ENCODE measurements at places on chromosomes 11 and 22.

- DNase-seq, result no peak
Observed at GRCh38 chr11:109247071-109247470, 174.9 kb upstream of the C11orf87 start.

DNA sequence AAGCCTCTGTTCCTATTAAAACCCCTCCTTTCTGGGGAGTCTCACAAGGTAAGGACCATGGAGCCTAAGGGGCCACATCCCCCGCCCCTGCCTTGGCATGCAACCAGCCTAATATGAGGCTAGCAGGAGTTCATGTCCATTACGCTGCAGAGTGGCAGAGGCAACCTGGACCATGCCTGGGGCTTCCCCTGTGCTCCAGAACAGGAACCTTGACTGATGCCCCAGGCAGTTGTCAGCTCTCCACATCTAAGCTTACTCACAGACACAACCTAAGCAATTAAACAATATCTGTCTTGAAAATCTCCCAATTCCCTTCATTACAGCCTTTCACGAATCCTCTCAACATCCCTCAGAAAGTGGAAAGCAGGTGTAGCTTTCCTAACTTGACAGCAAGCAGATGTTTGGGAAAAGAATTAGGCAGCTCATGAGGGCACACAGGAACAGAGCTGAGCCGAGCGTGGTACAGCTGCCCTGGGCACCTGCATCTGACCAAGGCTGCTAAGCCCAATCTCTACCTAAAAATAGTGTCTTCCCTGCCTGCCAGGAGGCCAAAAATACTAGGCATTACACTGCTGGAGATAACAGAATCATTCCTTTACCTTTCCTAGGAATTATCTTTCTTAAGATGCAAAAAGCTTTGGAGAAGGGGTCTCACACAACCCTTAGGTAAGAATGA lies 20.8 kb downstream of the C11orf71 start:
- DNase-seq, result no peak

DNA sequence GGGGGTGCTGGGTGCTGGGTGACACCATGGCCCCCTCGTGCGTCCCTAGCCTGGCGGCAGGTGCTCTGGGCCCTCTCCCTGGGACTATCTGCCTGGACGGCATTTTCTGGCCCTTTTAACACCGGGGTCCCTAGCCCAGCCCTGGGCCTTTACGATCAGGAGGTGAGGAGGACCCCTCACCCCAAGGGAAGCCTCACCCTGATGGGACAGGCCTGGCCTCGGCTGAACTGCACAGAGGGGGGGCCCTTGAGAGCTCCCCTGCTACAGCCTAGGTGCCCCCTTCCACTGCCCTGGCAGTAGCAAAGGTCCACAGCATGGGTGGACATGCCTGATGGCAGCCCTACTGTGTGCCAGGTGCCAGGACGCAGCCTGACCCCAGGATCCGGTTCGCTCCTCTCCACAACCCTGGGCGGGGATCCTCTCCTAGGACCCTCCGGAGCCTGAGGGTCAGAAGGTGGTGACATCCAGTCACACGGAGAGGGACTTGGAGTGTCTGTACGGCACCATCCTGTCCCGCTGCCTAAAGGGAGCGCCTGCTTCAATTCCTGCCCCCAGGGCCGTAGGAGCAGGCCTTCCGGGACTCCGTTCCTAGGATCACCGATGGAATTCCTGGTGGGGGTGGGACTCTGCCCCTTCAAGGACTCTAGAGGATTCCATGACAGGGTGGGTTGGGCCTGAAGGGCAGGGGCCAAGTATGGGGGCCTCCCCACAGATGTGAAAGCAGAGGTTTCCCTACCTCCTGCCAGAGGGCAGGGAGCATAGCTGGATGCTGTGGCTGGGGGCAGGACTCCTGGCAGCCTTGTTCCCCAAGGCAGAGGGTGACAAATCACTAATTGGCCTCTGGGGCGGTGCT lies 33.0 kb upstream of the TH start:
- DNase-seq, result no peak

DNA sequence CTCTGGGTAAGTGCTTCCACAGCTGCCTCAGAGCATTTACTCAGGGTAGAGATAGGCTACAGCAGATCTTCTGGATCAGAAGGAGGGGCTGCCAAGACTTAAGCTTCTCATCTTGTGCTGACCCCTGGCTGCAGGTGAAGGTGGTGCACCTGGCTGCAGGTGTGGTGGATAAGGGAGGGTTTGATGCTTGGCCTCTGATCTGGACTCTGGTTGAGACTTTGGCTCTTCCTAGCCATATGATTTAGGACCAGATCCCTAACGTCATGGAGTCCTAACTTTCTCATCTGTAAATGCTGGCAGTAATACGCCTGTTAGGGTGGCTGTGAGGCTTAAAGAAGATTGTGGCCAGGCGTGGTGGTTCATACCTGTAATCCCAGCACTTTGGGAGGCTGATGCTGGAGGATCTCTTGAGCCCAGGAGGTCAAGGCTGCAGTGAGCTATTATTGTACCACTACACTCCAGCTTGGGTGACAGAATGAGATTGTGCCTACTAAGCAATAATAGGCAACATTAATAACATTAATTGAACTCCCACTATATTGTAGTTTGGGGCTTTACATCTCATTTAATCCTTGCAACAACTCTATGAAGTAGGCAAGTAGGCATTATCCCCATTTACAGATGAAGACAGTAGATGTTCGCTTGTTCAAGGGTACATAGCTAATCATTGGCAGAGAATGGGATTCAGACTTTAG lies 10.7 kb downstream of the DTX4 start:
- no peak for DNase-seq

- no peak for DNase-seq
Observed at GRCh38 chr22:19995611-19996339, 20.8 kb downstream of the ARVCF start.

- no peak for DNase-seq
Observed at GRCh38 chr11:126840975-126841374, 159.6 kb downstream of the KIRREL3 start.

DNA sequence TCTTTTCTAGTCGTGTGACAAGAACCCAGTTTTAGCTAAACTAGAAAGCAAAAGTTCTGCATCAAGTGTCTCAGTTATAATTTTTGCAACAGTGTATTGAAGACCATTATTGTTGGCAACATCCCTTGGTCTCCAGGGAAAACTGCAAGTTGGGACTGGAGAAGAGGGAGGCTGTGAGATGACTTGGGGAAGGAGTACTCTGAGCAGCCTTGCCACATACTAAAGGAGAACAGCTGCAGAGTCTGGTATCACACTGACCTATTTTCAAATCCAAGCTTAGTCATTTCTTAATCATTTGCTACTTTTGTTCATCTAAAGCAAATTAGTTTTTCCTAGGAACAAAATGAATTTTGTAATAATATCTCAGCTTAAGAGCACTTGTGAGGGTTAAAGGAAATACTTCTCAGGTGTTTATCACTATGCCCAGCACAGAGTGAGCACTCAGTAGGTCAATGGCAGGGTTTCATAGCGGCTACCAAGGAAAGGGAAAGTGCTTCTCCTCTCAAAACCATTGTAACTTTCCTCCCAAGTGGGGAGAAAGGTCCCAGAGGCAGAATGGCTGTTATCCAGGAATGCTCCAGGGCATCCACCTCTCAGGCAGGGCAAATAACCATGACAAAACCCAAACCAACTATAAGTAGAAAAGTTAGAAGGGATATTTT lies 247.1 kb downstream of the C11orf87 start:
- DNase-seq, result no peak

- DNase-seq, result no peak
Observed at GRCh38 chr22:46500201-46500600, 37.2 kb downstream of the CELSR1 start.

GRCh38 chr22:29442976-29443375 lies 4.6 kb downstream of the RFPL1 start:
- no peak for DNase-seq

DNA sequence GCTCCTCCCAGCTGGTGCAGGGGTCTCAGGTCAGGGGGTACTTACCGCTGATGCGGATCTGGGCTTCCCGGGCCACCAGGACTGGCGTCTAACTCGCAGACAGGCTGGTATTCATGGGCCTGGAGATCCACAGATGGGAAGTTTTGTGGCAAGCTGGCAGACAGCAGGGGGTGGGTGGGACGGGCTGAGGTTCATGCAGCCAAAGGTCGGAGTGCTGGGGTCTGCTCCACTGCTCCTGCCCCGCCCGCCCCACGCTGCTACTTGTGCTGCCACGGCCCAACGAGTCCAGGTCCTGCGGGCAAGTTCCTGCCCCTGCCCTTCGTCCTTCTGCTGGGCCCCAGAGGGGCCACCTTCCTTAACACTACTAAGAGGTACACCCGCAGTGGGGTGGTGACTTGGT lies 3.1 kb downstream of the ACY3 start:
- no peak for DNase-seq

- no peak for DNase-seq
Observed at GRCh38 chr11:31720225-31720624, 90.9 kb downstream of the PAX6 start.

GRCh38 chr11:89163686-89164085 lies 14.0 kb upstream of the TYR start:
- no peak for DNase-seq

DNA sequence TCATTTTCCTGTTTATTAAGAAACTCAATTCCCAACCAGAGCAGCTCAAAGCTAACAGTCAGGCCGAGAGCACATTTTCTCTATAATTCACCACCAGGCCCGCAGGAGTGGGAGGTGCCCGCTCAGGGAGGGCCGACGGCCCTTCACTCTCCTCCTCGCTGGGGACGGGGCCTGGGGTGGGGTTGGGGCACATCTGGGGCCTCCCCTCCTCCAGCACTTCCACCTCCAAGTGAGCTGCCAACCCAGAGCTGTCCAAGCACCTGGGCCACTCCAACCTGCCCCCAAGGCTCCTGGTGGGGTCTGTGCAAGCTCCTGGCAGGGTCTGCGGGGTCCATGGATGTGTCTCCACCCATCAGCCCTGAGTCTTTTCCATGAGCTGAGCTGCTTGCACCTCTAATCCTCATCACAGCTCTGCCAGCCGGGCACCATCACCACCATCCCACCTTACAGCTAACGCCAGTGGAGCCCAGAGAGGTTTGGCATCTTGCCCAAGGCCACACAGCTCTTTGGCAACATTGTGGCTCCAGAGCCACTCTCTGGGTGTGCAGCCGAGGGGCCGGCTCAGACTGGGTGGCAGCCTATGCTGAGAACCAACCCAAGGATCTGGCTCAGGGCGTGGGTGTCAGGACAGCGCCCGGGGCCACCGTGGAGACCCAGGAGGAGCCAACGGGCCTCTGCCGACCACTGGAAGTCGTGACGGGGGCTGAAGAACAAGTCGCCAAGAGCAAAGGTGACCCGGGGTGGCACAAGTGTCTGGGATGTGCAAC lies 193.5 kb downstream of the BRD1 start:
- DNase-seq, result no peak

GRCh38 chr11:28981381-28981780 lies 873.2 kb downstream of the METTL15 start:
- no peak for DNase-seq

- peak; percentile 67 for DNase-seq
Observed at GRCh38 chr11:45354976-45355705, 69.0 kb upstream of the SYT13 start.

GRCh38 chr11:78418584-78419211 lies 1.1 kb upstream of the GAB2 start:
- DNase-seq, result no peak

GRCh38 chr11:61077936-61078335 lies 24.4 kb upstream of the CD5 start:
- no peak for DNase-seq

DNA sequence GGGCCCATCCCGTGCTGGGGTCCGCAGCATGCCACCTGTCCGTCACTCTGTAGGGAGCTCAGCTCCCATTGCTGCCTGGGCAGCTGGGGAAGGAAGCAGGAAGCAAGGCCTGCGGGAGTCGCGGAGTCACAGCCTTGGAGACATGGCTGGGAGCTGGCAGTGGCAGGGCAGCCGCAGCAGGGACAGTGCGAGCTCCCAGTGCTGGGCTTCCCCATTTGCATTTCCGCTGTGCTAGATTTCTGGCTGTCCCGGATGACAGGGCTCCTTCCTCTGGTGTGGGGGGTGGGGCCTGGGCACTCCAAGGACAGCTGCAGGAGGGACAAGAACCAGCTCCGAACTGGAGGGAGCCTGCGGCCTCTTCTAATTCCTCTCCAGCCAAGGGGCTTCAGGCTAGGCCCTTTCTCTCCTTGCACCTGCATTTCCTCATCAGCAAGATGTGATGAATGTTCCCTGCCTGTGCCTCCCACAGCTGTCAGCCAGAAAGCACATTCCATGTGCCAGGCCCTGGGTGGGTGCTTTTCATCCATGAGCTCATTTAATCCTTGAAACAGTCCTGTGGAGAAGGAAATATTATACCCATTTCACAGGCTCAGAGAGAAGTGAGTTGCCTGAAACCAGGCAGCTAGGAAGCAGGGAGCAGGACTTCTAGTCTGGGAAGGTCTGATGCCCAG lies 48.0 kb downstream of the MYO7A start:
- peak; percentile 61 for DNase-seq

- DNase-seq, result no peak
Observed at GRCh38 chr11:22221143-22221542, 28.3 kb downstream of the ANO5 start.

GRCh38 chr22:44807232-44807631 lies 54.9 kb downstream of the ARHGAP8 start:
- no peak for DNase-seq

DNA sequence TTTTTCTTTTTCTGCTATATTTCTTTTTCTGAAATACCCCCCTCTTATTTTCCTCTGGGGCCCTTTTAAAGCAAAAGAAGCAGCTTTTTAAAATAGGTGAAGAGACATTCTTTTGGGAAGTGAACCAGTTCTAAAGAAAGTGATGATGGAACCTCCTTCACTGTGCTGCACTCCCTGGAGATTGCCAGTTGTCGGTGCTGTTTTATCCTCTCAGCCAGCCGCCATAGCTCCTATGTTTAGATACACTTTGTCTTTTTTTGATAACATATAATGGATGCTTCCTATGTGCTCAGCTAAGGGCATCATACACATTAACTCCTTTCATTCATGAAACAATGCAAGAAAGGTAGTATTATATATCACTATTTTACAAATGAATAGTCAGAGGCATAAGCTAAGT lies 14.0 kb downstream of the CFAP300 start:
- DNase-seq, result no peak

- DNase-seq, result no peak
Observed at GRCh38 chr11:111585371-111585770, 16.9 kb upstream of the SIK2 start.

- peak; percentile 45 for DNase-seq
Observed at GRCh38 chr11:70437111-70437784, 38.9 kb downstream of the CTTN start.

- no peak for DNase-seq
Observed at GRCh38 chr11:128825050-128825784, 41.9 kb downstream of the KCNJ1 start.

GRCh38 chr11:100612766-100613165 lies 74.3 kb upstream of the ARHGAP42 start:
- DNase-seq, result peak; percentile 19

Data from GM20000 (cell line).